ENCODE measurements at places on chromosomes 13 and 19. TPM values are rescaled to one million over a fixed set of nuclear protein-coding genes. Genes with fewer than 3 reads are reported as not detected.

ERICH4 gene
- not detected for total RNA-seq

CCDC194 gene
- total RNA-seq = 2.5 TPM

ZNF177 gene
- total RNA-seq = 3.6 TPM

EPS8L1 gene
- total RNA-seq = 2.2 TPM

RFPL4AL1 gene
- not detected for total RNA-seq

ZNF611 gene
- total RNA-seq = 53.7 TPM

SHD gene
- total RNA-seq = not detected
